ENCODE measurements at places on chromosomes 7 and 10.

DNA sequence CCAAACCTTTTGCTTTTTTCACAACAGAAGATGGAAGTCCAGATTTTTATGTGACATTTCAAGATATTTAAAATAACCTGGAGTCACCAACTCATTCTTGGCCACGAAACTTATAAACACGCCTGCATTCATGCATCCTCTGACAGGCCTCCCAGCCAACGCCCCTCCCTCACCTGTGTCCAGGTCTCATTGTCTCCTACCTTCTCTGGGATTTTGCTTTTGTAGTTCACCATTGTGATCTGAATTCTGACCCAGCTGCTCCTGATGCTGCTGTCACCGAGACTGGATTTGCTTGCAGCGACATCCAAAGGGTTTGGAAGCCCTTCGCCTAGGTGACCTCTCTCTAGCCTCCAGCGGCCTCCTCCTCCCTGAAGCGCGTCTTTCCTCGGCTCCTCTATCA lies 10.8 kb downstream of the ZNF467 start:
- no peak for DNase-seq

DNA sequence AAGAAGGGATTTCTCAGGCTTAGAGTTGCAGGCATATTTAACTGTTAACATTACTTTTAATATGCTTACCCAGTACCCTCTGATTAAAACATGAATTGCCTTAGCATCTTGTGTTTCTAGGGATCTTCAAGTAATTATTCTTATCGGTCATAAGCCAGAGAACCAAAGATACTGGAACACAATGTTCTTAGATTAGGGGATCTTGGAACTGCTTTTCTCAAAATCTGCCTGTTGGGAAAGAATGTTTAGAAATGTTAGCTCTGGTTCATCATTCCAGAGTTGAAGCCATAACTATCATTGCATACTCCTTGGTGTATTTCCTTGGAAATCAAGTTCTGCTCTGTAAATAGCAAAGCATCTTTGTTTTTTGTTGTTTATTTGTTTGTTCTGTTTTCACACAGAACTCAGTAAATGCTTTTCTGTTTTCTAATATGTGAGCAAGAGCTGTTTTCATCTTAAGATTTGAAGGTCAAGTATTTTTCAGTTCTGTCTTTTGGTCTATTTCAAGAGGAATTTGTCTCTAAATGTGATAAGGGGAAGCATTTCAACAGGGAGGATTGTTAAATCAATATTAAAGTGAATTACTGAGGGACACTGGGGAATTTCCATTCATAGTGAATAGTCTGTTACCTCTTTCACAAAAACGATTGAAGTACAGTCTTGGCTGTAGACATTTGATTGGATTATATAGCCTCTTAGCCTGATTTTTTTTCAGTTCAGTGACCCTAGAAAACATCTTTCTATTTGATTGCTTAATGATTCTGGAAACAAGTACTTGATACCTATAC lies 103.2 kb upstream of the CYP26C1 start:
- DNase-seq: no peak

DNA sequence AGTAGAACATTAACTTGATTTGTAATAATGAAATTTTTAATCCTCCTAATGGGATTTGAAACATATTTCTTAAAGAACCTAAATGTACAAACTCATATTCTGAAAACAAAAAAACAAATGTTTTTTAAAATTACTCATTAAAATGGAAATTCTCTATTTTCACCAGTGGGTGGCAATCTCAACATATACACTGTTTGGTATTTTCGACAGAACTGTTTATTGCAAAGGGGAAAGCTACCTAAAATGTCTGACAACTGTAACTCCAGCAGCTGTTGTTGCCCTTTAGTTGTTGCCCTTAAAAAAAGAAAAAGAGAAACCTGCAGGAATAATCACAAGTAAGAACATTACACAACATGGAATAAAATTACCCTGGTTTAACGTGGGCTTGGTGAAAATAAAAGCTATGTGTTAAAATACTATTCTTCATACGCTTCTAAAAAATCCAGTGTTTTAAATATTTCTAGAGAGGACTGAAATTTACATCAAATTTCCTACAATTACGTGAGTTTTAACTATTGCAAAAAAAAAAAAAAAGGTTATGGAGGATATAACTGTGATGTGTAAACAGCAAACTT lies 54.5 kb downstream of the COL1A2 start:
- DNase-seq: peak; percentile 51

DNA sequence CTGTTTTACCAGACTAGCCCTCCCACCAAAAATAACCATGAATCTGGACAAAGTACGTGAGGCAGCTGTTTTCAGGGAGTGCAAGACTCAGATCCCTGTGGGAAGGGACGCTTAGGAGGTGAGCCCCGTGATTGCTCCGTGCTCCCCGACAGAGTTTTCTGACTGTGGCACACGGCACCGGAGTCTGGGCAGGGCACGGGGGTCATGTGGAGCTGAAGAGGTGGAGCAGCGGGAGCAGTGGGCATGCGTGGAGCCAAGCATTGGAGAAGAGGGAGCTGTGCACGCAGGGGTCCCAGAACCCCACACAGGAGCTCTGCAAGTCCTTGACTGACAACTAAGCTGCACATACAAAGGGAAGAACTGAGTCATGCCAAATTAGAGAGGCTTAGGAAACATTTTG lies 11.1 kb upstream of the CAMK2B start:
- DNase-seq: no peak

GRCh38 chr10:104894681-104895080 lies 253.6 kb downstream of the SORCS3 start:
- DNase-seq: no peak

GRCh38 chr7:35738889-35739288 lies 44.0 kb upstream of the HERPUD2 start:
- DNase-seq: no peak

GRCh38 chr10:119537953-119538630 lies 4.4 kb downstream of the RGS10 start:
- DNase-seq: no peak

DNA sequence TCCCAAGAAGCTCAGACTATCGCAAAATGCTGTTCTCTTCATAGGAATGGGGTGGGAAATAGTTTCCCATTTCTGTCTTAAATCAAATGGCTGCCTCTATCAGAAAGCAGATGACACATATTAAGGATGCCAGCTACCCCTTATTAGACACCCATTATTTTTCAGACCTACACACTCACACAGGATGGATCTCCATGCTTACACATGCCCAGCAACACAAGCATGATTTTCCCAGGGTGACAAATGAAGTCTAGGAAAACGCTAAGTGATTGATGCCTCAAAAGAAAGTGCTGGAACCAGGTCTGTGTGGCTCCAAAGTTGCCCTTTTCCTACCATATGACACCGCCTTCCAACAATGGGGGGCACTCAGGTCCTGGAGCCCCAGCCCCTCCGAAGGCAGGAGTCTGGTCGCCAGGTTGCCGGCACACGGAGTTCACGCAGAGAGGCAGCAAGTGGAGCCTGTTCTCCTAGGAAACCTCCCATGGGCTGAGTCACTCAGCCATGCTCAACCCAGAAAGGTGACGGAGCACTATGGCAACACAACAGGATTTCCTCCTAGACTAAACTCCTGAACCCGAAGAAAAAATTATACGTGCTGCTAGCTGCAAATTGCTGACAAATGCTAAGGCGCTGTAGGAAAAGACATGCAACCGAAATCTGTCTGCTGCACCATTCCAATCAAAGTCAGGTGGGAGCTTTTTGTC lies 19.8 kb downstream of the VOPP1 start:
- no peak for DNase-seq

DNA sequence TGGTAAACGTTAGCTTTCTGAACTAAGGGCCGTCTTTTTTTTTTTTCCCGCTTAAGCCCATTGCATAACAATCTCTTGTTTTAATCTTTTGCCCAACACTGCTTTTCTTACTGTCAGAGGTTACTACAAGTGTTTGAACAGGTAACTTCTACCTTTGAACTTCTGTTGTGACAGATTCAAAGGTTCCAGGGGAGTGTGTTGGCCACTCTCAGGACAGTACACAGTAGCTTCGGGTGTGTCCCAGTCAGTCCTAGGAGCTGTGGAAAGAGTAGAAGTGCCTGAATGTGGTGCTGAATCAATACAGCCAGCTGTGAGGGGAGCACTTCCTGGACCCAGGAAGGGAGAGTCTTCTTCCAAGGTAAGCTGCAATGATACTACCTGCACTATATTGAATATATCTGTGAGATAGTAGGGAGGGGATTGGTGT lies at the start of gene ACSL5:
Gene ACSL5 (plus strand): TSS at position 205 of the 427 bp plus-strand sequence. CDS start 20,831 bp downstream, outside the sequence.
- no peak for DNase-seq

DNA sequence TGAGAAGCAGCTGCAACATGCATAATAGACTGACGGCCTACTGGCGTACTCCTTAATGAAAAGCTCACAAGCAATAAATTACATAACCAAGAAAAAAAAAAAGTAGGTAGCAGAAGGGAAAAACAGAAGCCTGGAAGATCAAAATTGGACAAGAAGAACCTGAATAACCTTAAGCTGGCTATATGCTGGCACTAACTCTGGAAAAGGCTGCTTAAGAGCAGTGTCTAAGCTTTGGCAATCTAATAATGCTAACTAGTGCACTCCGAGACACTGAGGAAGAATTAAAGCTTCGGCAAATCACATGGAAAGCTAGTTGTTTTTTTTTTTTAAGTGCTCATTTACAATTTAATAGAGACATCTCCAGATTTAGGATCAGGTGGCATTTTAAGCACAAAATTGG lies 441.9 kb downstream of the PARD3 start:
- DNase-seq: peak; percentile 20

GRCh38 chr7:80529362-80529761 lies 17.5 kb upstream of the GNAT3 start:
- DNase-seq: no peak

GRCh38 chr7:18555120-18555519 lies 59.6 kb downstream of the HDAC9 start:
- DNase-seq: no peak
